Cardiac fibroblast (primary cell): ENCODE measurements at places on chromosomes 5 and 9.

DNA sequence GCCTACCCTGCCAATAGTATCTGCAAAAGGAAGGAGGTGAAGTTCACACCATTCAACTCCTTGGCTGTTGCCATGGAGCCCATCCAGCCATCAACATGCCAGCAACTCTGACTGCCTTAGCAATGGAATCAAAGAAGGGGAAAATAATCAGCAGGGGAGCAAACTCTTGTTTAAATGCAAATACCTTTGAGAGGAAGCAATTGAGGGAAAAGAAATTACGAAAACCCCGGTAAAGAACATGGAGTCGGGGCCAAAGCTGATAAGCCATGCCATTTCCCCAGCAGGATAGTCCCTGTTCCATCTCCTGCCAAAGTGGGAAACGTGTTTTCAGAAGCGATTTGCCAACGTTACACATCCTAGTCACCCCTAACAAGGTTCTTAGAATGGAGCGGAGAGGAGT, 69.0 kb downstream of the MFAP3 start:
- no peak for DNase-seq

DNA sequence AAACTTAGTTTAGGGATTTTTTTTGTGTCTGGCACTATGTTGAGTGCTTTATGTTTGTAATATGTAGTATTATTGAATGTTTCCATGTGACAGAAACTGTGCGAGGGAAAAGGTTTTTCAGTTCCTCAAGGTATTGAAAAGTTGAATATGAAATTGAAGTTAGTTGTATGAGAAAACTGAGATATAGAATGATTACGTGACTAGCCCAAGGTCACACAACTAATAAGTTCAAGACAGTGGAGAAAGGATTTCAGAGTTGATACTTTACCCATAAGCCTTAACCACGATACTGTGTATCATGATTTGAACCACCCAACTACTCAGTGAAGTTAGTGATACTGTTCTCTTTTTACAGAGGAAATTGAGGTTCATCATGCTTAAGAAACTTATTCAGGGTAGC, 5.7 kb downstream of the NIPBL start:
- no peak for DNase-seq

- no peak for DNase-seq
Observed at GRCh38 chr5:33400675-33401074, 40.1 kb upstream of the TARS1 start.

- DNase-seq, result no peak
Observed at GRCh38 chr5:82168294-82168693, 109.9 kb downstream of the RPS23 start.

DNA sequence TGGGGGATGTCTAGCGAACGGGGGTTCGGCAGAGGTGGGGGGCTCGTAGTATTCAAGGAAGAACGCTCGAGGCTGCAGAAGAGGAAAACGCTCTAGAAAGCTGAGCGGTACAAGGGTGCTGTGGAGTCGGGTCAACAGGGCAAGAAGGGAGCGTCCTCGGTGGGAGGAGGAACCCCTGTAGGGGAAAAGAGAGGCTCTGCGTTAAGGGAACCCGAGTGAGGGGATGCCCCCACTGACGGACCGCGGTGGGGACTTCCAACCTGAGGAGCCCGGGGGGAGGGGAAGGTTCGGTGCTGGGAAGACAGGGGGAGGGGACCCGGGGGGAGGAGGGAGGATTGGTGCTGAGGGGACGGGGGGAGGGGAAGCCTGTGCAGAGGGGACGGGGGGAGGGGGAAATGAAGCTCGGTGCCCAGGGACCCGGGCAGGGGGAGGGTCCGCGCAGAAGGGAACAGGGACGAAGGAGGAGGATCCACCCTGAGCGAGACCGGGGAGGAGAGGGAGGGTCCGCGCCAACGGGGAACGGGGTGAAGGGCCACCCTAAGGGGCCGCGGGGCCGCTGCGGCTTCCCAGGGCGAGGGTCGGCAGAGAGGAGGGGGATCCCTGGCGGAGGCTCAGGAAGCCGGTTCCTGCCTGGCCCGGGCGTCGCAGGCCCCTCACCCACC, 621 bp downstream of the NR6A1 start:
- no peak for DNase-seq

- DNase-seq, result peak; percentile 33
Observed at GRCh38 chr5:9624196-9624947, 5.8 kb downstream of the TAS2R1 start.

- DNase-seq, result no peak
Observed at GRCh38 chr5:1121044-1121443, 9.2 kb upstream of the SLC12A7 start.

DNA sequence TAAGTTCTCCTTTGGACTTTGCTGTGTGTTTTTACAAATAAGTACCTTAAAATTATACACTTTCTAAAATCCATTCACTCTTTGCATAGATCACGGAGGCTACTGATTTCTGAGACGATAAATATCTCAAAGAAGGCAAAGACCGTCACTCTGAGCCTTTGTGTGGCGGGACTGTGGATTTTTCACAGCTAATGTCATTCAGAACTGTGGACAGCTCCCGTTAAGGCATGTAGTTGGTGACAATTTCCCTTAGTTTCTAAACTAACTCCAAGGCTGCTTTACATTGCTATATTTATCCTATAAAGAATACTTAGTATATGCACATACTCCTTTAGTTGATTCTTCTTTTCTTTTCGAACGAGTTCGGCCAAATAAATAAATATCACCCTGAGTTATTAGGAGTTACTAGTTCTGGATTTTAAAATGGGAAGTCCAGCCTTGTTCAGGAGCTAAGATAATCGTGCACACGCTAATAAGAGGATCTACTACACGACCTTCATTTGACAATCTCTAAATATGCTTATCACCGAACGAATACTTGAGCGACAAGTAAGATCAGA, 1.8 kb downstream of the HCN1 start:
- DNase-seq, result no peak

DNA sequence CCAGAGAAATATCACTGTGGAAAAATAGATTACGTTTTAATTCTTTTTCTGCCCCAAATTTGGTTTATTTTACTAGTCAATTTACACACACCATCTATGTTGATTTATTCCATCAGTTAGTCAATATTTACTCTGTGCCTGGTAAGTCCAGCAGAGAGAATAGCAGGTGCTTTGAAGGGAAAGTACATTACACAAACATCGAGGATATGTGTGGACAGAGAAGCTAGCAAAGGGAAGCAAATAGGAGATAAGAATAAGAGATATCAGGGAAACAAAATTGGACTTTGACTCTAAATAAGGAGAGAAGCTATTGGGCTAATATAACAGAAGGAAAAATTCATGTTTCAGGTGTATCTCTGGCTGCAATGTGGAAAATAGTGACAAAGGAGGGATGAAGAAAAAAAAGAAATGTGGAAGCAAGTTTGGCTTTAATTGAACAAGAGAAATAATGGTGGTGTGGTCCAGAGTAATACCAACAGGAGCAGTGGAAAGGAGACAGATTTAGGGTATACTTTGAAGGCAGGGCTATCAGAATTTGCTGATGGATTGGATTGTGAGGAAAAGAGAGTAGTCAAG, 587.7 kb upstream of the CDH6 start:
- DNase-seq, result no peak

GRCh38 chr9:89747596-89747995, 142.8 kb downstream of the GADD45G start:
- no peak for DNase-seq

DNA sequence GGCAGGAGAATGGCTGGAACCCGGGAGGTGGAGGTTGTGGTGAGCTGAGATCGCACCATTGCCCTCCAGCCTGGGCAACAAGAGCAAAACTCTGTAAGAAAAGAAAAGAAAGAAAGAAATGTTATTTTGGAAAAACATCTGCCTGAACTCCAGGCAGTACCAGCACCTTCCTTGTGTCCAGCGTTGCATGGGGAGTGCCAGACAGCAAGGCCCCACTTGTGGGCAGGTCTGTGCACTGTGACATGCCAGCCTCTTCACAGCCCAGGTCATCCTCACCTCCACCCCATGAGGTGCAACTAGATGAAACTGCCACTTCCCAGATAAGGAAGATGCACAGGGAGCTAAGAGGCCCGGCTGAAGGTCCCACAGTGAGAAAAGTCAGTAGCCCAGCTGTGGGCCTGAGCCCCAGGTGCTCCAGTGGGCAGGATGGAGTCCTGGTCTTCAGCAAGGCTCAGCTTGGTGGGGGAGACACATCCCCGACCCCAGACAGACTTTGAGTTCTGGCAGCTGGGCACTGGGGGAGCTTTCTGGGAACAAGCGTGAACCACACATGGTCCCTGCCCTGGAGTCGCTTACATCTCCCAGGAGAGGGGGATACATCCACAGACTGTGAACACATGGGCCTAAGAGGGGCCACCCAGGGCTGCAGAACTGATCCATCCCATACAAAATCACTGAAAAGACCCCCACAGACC, 146.9 kb upstream of the IER5L start:
- no peak for DNase-seq

DNA sequence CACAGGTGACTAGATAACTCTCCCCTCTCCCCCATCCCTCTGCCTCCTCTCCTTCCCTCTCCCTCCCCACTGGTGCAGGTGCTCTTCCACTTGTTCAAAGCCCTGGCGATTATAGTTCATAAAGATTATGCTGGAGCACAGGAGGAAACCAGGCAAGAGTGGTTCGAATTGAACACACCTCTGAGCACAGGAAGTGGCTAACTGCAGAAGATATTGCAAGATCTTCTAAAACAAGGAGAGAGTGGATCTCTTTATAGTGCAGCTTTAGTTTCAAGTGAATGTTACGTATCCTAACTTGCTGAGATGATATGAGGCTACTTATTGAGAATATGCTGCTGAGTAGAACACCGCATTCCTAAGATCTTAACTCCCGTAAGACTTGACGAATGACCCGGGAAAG, 178.4 kb downstream of the GOLPH3 start:
- DNase-seq, result no peak

GRCh38 chr5:140118302-140118936, 4.5 kb downstream of the PURA start:
- peak; percentile 19 for DNase-seq

DNA sequence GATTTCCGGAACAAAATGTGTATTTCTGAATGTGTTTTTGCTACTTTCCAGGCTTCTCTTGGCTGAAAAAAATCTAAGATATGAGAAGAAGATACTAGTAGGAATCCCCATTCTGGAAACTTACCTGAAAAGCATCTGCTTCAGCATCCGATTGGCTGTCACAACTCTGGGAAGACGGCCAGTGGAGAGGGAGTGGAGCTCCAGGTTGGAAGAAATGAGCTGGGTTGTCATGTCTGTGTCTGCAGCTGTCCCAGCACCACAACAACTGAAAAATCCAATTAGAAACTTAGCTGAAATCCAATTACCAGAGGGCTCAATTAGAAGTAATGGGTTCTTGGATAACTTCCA, 3.0 kb downstream of the PSMB7 start:
- no peak for DNase-seq

DNA sequence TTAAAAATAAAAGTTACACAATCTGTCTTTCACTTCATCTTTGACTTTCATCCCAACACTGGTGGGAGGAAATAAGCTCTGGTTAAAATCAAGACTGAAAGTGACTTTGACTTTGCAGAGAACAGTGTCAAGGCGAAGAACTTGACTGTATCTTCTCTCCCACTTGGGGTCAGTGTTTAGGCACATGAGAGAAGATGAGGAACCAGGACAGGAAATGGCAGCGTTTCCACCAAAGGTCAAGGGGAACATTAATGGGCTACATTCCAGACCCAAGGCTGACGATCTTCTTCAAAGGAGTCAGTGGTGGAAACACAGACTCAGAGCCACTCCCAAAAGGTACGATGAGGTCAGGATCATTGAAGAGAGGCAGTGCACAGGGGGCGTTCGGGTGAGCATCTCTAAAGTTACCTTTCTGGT, 409.5 kb downstream of the ARHGEF28 start:
- DNase-seq, result peak; percentile 84

GRCh38 chr5:81638471-81638870, 112.4 kb downstream of the SSBP2 start:
- DNase-seq, result peak; percentile 8

DNA sequence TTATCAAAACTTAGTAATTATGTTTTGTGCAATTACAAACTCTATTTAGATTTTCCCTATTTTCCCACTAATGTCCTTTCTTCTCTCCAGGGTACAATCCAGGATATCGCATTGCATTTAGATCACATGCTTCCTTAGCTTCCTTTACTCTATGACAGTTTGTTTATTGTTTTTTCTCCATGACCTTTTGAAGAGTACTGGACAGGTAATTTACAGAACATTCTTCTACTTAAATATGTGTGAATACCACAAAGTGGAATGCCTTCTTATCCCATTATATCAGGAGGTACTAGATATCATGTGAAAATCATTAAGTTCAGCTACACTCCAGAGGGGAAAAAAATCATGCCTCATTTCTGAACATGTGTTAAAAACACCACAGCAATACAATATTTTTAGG, 776.6 kb upstream of the CDH9 start:
- DNase-seq, result no peak

GRCh38 chr5:116365006-116365496, 209.6 kb downstream of the SEMA6A start:
- no peak for DNase-seq

GRCh38 chr5:139676951-139677735, 29.0 kb downstream of the CXXC5 start:
- no peak for DNase-seq

GRCh38 chr5:133969654-133970324, 1.4 kb upstream of the C5orf15 start:
- DNase-seq, result peak; percentile 12

DNA sequence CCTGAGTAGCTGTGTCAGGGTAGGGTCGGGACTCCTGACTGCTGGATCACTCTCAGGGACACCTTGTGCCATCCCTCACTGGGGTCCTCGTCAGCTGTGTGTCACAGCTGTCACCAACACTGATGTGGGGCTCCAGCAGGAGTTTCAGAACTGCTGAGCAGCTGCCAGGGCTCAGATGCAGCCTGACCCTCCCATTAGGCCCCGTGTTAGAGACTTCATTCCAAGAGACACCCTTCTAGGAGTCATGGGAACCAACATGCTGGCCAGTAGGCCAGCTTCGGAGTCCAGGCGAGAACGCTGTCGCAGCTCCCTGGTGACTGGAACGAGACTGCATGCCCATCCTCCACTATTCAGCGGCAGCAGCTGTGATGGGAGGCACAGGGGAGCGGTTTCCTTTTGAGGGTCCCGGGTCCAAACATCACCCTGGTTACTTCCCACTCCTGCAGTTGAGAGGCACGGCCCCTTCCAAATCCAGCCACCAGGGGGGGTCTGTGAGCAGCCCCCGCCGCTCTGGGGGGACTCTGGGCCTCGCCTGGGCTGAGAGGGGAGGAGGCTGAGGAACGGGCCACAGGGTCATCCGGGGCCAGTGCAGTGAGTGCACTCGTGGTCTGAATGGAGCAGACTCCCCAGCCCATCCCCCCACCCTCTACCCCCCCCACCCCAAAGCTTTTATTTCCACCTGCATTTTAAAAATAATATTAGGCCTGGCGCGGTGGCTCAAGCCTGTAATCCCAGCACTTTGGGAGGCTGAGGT, 12.6 kb upstream of the TCF7 start:
- peak; percentile 38 for DNase-seq

- DNase-seq, result no peak
Observed at GRCh38 chr9:126672634-126673284, 59.0 kb downstream of the LMX1B start.

DNA sequence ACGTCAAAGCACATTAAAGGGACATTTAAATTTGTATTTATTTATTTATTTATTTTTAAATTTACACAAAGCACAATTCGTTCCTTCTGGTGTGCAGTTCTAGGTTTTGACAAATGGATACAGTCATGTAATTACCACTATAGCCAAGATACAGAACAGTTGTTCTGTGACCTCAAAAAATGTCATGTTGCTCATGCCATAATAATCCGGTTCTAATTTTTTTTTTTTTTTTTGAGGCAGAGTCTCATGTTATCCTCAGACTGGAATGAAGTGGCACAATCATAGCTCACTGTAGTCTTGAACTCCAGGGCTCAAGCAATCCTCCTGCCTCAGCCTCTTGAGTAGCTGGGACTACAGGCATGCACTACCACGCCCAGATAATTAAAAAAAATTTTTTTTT, 7.8 kb downstream of the IGFBPL1 start:
- no peak for DNase-seq
